ENCODE measurements at places on chromosomes 12 and 14.

DNA sequence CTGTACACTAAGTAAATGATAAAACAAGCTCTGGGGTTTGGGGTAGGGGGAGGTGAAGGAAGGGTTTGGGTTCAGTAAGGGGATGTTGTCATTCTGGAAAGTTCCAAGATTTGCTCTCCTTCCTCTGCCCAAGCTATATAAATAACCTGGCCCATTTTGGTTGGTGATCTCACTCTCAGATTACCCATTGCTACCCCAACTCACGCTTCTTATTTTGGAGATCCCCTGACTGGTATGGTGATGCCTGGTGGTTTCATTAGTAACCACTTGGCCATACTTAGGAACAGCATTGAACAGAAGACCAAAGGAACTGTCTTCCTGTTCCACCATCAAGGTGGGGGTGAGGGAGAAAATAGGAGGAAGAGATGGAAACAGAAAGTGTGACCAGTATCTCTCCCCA, 259.6 kb upstream of the TBX3 start:
- no peak for DNase-seq

GRCh38 chr12:71871116-71871515, 31.6 kb downstream of the TBC1D15 start:
- no peak for DNase-seq

DNA sequence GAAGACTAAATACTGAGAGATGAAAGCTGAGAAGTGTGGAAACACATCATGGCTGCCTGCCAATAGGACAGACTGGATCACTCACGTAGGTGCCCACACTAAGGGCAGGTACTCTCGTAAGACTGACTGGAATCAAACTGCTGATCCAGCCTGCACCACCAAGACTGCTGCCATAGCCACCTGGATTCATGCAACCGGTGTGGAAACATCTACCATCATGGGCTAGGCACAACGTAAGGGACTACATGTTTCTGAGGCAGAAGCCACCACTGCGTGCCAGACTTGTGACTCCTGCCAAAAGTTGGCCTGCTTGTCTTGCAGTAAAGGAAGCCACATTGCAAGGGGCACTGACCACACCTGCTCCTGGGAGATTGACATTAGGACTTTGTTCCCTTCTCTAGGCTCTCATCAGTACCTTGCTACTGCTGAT, 3.8 kb downstream of the POMT2 start:
- no peak for DNase-seq

DNA sequence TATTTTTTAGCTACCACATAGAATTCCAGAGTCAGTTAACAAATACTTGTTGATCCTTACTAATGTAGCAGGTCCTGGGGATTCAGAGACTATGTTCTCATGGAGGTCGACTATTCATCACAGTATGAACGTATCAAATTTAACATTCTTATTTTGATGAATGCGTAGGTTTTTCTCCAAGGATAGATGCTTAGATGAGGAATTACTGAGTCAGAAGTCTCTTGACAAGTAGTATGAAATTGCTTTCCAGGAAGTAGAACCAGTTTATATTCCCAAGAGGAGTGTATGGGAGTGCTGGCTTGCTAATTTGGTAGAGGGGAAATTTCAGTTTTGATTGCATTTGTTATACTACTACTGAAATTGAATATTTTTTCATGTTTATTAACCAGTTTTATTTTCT, 42.8 kb upstream of the CRADD start:
- DNase-seq = no peak

- no peak for DNase-seq
Observed at GRCh38 chr12:74539261-74539660, 1.6 kb downstream of the ATXN7L3B start.

GRCh38 chr14:80754696-80755095, 186.8 kb downstream of the CEP128 start:
- DNase-seq = no peak

Data from GOT3 (cell line).